Muscle of back (tissue), 13 donors: ENCODE measurements at places on chromosomes 5 and 9. TPM values are rescaled to one million over a fixed set of nuclear protein-coding genes. Genes with fewer than 3 reads are reported as not detected.
A peak's percentile ranks its signal among the peaks of the same experiment; 100 is the strongest.

- no peak for DNase-seq
Observed at GRCh38 chr9:114953959-114954358, 23.6 kb upstream of the TNFSF8 start.

DNA sequence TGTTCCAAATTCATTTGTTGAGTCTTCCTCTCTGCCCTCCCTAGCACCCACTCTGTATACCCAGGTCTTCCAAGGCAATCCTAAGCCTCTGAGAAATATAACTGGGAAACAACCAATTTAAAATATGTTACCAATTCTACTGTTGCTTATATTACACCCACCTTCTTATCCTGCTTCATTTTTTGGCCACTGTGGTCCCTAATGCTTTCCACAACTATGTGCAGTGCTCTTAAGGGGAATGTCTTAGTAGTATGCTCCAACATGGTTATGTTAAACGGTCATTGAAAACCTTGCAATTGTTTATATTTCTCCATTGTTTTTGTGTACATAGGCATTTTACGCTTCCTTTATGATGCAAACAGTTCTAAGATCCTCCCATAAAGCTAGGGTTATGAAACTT, 273.1 kb upstream of the HAPLN1 start:
- DNase-seq = no peak

DNA sequence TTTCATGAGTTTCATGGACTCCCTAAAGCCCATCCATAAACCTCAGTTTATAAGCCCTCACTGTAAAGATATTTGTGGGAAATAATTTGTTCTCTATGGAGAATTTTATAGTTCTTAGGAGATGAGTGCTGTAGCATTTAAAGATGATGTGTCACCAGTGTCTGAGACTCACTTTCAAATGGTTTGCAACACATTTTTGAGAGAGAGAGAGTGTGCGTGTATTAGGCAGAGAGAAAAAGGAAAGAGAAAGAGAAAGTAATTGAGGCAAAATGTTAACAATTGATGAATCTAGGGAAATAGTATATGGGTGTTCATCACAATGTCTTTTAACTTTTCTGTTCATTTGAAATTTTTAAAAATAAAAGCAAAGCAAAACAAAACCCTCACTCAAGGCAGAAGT, 479.0 kb downstream of the ZSWIM6 start:
- no peak for DNase-seq

DNA sequence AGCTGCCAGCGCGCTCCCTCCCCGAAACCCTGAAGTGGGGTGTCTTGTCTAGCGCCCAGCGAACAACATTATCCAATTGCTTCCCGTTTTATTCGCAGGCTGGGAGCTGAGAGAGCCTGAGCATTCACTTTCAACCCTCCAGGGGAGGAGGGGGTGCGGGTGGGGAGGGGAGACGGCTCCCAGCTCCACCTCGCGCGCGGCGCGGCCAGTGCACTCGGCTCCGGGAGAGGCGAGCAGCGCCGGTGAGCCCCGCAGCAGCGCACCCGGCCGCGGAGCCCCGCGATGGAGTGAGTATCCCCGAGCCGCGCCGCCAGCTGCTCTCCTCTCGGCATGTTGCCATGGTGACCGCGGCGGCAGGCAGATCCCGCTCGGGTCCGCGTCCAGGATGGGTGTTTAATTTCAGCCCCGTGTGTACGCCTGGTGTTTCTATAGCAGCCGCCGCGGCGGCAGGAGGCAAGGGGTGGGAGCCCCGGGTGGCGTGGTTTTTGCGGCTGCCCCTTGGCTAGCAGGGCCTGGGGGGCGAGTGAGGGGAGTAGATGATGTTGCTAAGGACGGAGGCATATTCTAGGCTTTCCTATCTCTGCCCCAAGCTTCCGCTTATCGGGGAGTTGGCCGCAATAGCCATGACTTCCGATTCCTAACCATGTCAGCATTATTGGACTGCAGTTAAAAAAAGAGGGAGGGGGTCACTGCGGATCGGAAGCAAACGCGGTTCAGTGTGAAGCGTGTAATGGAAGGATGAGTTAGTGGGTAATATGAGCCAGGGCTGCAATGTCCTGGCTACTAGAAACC, 139.2 kb upstream of the PALM2AKAP2 start:
- peak; percentile 80 for DNase-seq

GRCh38 chr5:15499528-15500324, at the start of gene FBXL7:
FBXL7 (plus strand) TSS chr5:15500180.
- DNase-seq = peak; percentile 96

DNA sequence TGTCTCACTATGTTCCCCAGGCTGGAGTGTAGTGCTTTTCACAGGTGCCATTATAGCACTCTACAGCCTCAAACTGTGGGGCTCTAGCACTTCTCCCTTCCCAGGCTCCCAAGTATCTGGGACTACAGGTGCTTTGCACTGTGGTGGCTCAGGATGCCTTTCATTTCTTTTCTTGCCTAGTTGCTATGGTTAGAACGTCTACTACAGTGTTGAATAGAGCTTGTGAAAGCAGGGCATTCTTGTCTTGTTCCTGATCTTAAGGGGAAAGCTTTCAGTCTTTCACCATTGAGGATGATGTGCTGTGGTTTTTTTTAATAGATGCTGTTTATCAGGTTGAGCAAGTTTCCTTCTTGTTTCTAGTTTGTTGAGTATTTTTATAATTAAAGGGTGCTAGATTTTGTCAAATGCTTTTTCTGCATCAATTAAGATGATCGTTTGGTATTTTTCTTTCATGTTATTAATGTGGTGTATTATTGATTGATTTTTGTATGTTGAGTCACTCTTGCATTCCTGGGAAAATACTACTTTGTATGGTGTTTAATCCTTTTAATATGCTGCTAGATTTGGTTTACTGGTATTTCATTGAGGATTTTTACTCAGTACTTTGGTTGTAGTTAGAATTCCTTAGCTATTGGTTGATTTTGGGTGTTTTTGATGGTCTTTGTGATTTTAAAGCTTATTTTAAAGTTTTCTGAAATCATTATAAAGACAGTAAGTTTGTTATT, 35.6 kb downstream of the GPBP1 start:
- DNase-seq = no peak

DNA sequence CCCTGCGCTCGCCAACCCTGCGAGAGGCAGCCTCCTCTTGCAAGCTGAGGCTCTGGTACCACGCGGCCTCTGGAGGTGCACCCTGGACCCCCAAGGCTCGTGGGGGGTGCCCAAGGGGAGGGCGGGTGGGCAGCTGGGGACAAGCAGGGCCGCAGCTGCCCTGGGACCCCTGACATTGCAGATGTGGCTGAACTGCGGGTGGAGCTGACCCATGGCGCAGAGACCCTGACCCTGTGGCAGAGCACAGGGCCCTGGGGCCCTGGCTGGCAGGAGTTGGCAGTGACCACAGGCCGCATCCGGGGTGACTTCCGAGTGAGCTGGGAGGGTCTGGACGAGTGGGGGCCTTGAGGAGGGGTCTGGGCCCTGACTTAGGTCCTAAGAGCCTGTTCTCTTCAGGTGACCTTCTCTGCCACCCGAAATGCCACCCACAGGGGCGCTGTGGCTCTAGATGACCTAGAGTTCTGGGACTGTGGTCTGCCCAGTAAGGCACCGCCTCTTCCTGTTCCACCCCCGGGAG, 1.5 kb downstream of the MAMDC4 start:
- DNase-seq = no peak

GRCh38 chr5:39214912-39215709, 4.3 kb downstream of the FYB1 start:
- DNase-seq = no peak

DNA sequence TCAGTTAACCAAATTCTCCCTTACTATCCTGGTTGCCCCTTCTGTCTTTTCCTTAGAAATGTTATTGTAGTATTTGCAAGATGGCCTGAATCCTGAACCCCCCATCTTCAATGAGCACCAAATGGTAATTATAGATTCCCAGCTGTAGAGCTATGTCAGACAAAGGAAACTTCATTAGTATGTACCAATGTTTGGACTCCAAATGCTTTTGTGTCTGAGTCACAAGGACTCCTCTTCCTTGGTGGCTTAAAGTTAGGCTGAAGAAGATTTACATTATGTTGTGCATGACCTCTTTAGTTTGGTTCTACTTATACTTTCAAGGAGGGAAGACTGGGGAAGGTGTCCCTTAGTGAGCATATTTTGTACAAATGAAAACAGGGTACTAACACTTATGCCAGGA, 105.9 kb upstream of the CDKN2B start:
- DNase-seq = no peak

DNA sequence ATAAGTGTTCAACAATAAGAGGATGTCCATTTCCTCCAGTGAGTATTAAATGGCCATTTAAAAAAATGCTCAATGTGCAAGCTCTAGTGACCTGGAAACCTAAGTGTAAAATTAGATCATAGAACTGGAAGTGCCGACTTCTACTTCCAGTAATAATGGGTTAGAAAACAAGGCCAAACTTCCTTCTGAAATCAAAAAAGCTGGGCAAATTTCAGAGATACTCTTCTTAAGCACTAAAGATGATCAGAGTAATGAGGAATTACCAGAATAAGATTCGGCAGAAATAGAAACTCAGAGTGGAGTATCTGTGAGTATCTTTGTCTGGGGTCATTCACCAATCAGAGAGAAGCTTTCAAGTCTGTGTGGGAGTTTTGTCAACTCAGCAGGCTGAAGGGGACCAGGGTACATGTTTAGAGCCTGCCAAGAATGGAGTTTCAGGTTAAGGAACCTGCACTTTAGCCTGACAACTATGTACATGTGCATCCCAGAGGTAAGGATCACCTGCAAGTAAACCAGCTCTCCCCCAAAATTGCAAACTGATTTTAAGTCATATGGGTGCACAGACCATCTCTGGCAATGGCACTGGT, 17.1 kb downstream of the FCN2 start:
- DNase-seq = no peak

- no peak for DNase-seq
Observed at GRCh38 chr5:157168286-157168685, 2.2 kb upstream of the GARIN3 start.

DNA sequence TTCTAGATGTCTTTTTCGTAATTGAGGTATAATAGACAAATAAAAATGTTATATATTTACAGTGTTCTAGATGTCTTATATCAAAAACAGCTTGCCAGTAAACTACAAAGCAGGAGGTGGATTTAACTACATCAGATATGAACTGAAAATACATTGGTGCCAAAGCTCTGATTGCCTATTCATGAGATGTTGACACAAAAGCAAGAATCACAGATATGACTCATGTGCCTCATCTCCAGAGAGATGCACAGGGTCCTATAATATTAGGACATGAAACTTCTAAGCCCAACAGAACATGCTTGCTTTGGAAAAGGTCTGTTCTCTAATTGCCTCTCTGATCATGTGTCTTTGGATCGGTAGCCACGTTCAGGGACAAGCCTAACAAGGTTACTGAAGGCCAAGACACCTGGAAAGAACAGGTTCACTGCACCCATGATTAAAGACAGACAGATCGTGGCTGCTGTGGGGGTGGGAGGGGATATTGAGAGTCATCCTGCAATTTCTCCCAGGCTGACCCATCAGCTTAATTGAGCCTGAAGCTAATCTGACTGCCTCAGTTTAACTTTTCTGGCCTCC, 16.8 kb downstream of the ABCA1 start:
- DNase-seq = no peak

GRCh38 chr5:71939452-71940230, 167.6 kb upstream of the MAP1B start:
- peak; percentile 20 for DNase-seq

DNA sequence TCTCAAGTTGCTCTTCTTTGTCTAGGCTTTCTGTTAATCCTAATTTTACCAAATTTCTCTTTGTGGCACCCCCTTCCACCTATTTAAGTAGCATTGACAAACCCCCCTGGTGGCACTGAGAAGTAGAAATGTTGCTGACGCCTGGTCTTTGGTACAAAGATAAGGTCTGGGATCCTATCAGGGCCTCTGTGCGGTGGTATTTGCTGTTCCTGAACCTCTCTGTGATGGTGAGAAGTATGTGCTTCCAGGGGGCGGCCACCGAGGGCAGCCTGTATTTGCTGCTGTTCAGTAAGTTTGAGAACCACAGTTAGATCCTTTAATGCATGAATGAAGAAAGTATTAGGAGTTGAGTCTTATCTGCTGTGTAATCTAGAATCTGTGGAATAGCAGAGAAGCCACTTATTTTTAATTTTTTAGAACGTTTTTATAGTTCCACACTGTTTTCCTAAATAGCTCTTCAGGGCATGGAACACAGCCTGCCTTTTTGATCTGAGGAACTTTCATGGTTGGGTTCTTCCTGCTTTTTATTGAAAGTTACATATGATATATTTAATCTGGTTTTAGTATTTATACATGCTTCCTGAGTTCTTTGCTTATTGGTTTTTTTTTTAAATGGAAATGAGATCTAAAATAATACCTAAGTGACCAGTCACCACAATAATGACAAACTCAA, 124.2 kb downstream of the TRIO start:
- no peak for DNase-seq

- DNase-seq = no peak
Observed at GRCh38 chr9:133512253-133513213, 12.2 kb downstream of the MYMK start.

DNA sequence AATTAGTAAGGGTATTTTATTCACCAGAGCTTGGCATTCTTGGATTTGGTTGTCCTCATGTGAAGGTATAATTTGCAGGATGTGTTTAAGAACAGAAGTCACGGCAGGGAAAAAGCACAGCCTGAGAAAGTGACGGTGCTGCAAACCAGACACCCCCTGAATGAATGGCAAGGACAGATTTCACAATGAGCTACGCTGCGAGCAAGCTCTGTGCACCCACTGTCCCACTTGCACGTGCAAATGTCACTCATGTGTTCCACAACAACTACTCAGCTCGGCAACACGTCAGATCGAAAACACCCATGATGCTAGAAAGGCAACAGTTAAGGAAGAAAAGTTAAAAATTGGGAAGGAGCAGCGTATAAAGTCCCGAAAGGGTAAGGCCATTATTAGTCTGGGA, 168.9 kb downstream of the ROR2 start:
- DNase-seq = no peak

GRCh38 chr5:138610918-138611677, 35.9 kb upstream of the HSPA9 start:
- no peak for DNase-seq

GRCh38 chr5:171322527-171322926, 13.5 kb downstream of the TLX3 start:
- no peak for DNase-seq

ANKRD34B gene
- 0.32 TPM for polyA plus RNA-seq

OR13C8 gene
- polyA plus RNA-seq = not detected

LECT2 gene
- 0.28 TPM for polyA plus RNA-seq

GMCL2 gene
- not detected for polyA plus RNA-seq

GPR151 gene
- not detected for polyA plus RNA-seq

SLC6A7 gene
- 0.75 TPM for polyA plus RNA-seq

SMU1 gene
- polyA plus RNA-seq = 16.5 TPM

MYO10 gene
- 33.1 TPM for polyA plus RNA-seq

CDH12 gene
- 0.52 TPM for polyA plus RNA-seq

ADAMTS13 gene
- polyA plus RNA-seq = 6.6 TPM

NTRK2 gene
- polyA plus RNA-seq = 27.5 TPM

PTPRD gene
- 73.0 TPM for polyA plus RNA-seq
